Activated naive CD4-positive, alpha-beta T cell treated with Interleukin-2 at 50 U/mL for 16 hours (primary cell): ENCODE measurements at places on chromosomes 1 and 21.

DNA sequence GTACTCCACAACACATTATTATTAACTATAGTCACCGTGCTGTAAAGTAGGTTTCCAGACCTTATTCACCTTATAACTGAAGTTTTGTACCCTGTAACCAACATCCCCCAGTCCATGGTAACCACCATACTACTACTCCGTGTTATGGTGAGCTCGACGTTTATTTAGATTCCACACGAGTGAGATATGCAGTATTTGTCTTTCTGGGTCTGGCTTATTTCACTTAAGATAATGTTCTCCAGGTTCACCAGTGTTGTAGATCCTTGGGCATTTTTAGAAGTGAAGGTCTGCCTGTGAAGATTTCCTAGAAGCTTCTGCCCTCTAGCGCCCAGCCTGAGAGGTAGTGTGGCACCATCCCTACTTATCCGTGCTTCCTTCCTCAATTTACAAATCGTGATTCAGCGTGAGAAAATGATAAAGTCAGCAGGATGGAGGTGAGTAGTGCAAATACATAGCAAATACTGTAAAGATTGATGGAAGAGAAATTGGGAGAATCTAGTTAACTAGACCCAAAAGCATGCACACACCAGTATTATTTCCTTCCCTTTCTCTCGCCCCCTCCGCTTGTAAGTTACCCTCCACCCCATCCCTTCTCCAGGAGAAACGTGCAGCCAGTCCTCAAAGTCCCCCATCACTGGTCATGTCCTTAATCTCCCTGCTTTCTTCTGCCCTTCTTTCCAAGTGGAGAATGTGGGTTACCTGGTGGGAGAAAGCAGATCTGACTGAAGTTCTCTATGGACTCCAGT lies 36.0 kb upstream of the DISC1 start:
- DNase-seq = peak; percentile 31

DNA sequence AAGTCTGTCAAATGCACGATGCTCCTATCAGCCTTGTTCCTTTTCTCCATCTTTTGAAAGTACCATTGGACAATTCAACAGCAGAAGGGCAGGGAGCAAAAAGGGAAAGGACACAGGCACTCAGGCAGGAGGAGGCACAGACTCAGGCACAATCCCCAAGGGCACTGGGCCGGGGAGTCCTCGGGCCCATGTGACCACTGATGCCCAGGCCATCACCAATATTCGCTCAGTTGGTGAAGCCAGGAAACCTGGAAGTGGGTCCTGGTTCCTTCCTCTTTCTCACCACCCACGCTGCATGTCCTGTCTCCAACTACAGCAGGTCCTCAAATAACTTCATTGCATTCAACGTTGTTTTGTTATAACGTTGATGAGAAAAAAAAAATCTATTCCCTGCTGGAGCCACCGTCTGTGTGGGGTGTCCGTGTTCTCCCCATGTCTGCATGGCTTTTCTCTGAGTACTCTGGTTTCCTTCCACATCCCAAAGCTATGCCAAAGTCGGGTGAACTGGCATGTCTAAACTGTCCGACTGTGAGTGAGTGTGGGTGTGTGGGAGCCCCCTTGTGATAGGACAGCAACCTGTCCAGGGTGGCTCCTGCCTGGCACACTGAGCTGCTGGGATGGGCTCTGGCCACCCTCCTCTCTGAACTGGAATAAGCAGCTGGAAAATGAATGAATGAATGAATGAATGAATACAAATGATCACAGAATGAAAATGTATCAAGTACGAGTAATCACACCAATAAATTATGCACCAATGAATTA lies 12.5 kb downstream of the NID1 start:
- no peak for DNase-seq

- no peak for DNase-seq
Observed at GRCh38 chr1:86956221-86956620, 41.8 kb downstream of the HS2ST1 start.

- no peak for DNase-seq
Observed at GRCh38 chr1:245779797-245780755, 625.3 kb downstream of the KIF26B start.

DNA sequence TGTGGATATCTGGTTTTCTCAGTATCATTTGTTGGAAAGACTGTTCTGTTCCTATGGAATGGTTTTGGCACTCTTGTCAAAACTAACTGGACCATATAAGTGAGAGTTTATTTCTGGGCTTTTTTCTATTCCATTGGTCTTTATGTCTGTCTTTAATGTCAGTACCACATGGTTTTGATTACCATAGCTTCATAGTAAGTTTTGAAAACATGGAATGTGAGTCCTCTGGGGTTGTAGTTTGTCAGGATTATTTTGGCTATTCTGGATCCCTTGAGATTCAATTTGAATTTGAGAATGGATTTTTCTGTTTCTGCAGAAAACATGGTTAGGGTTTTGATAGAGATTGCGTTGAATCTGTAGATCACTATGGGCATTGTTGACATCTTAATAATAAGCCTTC lies 107.9 kb downstream of the ZFYVE9 start:
- no peak for DNase-seq

DNA sequence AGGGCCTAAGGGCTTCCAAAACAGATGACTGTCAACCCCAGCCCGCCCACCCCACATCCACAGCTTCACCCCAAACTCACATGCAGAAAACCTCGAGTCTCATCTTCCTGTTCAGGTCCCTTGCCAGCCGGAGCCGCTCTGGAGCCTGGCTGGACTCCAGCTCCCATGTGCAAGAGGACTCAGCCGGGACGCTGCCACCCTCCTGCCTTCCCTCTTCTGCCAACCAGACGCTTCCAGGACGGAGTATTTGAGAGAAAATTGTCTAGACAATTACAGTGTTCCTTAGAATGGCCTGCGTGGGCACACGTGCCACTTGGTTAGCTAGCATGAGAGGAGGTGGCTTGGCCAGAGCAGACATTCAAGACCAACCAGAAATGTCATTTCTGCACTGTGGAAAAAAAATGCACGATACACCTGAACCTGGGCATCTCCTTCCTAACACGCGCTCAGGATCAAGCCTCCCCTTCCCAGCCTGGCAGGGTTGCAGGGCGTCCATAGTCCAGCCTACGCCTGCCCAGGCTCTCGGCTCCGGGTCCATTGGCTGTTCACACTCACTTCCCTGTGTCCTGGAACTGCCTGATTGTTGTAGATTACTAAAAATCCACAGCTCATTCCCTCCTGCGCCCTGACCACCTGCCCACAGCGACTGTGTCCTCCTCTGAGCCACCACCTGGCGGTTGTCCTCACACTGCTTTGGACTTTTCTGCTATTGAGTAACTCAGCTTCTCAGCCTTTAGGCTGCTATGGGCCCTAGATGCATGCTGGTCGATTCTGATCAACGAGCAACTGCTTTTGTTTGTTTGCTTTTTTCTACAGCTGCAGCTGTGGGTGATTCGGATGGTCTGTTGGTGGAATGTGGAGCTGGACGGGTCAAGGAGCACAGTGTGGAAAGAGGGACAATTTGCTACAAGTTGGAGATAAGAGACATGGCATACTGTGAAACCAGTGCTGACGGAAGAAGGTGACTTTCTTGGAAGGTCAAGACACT lies at the start of gene CLDN14:
CLDN14 (minus strand) TSS at position 708 of the 988 bp plus-strand sequence. CDS start 18,427 bp downstream, outside the sequence.
- DNase-seq = no peak

DNA sequence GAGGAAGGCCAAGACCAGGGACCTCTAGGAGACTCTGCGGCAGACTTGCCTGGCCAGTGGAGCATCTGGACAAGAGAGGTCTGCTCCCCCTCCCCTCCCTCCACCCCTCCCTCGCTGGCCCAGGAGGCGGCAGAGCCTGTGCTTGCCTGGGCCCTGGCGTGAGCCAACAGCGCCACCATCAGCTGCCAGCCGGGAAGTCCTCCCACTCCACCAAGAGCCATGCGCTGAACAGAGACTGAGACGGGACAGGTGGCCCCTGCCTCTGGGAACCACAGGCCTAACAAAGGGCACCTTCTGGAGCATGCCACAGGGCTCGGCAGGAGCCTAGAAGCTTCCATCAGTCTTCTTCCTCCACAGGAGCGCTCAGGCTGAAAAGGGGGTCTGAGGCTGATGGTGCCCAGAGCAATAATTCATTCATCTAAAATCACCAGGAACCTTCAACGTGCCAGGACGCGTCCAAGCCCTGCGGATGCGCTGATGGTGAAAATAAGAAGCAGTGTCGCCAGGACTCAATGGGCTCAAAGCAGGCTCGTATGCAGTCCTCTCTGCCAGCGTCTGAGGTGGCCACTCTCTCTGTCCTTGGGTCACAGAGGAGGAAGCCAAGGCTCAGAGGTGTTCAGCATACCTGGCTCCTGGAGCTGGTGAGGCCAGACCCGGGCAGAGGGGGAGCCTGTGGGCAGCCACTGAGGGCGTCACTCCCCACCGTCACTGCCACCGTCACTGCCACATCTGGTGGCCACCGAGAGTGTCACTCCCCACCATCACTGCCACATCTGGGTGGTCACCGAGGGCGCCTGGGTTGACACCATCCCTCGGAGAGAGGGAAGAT lies 161.2 kb downstream of the NPHP4 start:
- no peak for DNase-seq

GRCh38 chr1:83905315-83905907 lies 93.5 kb downstream of the TTLL7 start:
- DNase-seq = no peak

- no peak for DNase-seq
Observed at GRCh38 chr1:4700801-4701200, 46.4 kb downstream of the AJAP1 start.

GRCh38 chr1:119475866-119476439 lies 31.1 kb upstream of the HSD3B1 start:
- DNase-seq = no peak

- no peak for DNase-seq
Observed at GRCh38 chr21:25062061-25062460, 545.2 kb downstream of the MRPL39 start.

DNA sequence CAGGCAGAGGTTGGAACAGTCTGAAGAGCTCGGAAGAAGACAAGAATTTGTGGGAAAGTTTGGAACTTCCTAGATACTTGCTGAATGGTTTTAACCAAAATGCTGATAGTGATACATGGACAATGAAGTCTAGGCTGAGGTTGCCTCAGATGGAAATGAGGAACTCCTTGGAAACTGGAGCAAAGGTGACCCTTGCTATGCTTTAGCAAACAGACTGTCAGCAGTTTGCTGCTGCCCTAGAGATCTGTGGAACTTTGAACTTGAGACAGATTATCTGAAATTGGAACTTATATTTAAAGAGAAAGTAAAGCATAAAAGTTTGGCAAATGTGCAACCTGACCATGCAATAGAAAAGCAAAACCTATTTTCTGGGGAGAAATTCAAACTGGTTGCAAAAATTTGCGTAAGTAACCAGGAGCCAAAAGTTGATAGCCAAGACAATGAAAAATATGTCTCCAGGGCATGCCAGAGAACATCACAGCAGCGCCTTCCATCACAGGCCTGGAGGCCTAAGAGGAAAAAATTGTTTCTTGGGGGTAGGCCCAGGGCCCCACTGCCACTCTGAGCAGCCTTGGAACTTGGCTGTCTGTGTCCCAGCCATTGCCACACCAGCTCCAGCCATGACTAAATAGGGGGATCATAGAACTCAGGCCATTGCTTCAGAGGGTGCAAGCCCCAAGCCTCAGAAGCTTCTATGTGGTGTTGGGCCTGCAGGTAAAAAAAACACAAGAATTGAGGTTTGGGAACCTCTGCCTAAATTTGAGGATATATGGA lies 675.3 kb downstream of the LTN1 start:
- no peak for DNase-seq

DNA sequence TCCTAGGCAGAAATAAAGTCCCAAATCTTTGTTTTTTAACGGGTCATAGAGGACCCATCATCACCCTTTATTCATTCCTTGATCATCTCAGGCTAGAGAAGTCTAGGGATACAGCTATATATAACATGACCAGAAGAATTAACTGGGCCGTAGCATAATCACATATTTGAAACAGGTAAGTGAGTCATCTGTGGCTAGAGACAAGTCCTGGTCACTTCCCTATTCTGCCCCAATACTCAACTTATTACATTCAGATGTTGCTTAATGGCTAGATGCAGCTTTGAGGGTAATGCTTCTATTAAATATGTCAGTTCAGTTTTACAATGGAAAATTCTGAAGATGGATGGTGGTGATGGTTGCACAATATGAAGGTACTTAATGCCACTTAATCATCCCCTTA lies 47.0 kb downstream of the EXO1 start:
- DNase-seq = no peak

DNA sequence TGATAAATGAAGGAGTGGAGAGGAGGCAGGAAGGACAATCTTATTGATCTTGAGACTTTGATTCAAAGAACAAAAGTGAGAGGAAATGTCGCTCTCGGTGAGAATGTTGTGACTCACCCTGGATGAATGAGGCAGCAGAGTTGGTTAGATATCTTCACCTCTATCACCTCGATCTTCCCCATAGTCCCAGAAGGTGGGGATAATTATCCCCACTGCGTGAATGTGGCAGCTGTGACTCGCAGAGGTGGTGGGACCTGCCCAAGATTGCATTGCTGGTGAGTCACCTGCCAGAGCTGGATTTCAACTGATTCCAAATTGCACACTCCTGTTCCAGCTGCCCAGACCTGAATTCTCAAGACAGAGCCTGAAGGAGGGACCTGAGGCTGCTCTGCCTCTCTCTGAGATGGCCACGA lies 105.0 kb downstream of the MATN1 start:
- DNase-seq = no peak

- DNase-seq = no peak
Observed at GRCh38 chr21:28439251-28439650, 553.4 kb downstream of the LTN1 start.

- DNase-seq = no peak
Observed at GRCh38 chr1:46903481-46903880, 37.8 kb downstream of the CYP4A11 start.

DNA sequence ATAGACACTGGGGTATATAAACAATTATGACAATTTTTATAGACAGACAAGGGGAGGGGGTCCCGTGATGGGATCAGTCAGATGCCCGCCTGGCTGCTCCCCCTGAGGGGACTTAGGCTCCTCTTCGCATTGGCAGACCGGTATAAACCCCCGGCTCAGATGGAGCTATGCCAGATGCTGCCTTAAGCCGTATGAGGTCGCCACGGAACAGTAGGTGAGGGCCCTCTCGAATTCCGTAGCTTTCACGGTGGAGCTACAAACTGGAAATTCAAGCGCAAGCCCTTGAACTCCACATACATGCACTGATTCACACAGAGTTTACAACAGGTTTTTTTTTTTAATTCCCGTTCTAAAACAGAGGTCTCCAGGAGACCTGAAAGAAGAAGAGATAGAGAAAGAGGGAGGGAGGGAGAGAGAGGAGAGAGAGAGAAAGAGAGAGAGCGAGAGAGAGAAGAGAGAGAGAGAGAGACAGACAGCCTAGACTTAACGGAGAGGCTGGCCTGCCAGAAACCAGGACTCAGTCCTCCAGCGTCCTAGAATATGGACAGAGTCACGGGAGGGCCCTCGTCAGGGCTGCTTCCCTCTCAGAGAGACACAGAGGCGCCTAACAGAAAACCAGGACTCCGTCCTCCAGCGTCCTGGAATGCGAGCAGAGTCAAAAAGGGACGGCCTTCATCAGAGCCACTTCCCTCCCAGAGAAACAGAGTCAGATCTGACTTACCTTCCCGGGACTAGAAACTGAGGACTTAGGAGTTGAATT lies 24.4 kb upstream of the TMEM54 start:
- DNase-seq = peak; percentile 10

GRCh38 chr1:221739018-221739676 lies 2.7 kb downstream of the DUSP10 start:
- DNase-seq = no peak
